ENCODE measurements at places on chromosomes 1 and 21.

- no peak for DNase-seq
Measured at GRCh38 chr1:107124694-107125093, 16.1 kb upstream of the NTNG1 start.

- no peak for DNase-seq
Measured at GRCh38 chr21:16792101-16792500, 720.7 kb upstream of the CXADR start.

DNA sequence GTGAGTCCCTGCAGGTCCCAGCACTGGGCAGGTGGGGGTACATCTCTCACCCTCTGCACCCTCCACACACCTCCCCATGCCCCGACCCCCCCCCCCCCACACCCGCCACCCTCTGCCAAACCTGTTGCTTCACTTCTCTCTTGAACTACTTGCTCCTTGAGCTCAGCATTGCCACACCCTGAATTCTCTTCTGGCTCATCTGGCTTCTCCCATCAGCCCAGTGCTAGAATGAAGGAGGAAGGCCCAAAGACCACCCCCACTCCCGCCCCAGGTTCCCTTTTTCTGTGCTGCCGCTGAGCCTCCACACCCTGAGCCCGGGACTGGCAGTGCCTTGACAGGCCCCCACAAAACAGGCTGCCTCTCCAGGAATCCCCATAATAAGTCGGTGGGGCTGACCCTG is 6.4 kb upstream of the TNNI1 start:
- DNase-seq: no peak

DNA sequence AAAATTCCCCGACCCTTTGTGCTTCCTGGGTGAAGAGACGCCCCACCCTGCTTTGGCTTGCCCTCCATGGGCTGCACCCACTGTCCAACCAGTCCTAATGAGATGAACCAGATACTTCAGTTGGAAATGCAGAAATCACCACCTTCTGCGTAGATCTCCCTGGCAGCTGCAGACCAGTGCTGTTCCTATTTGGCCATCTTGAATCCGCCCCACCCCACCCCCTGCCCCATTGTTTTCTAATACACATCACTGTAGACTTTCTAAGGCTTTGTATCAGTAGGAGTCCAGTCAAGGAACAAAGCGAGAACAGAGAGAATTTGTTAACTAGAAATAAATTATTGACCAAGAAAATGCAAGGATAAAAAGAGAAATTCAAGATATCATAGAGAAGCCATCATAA is 178.2 kb downstream of the KCNK2 start:
- no peak for DNase-seq
